ENCODE measurements at places on chromosomes 1 and 21.
A peak's percentile ranks its signal among the peaks of the same experiment; 100 is the strongest.

DNA sequence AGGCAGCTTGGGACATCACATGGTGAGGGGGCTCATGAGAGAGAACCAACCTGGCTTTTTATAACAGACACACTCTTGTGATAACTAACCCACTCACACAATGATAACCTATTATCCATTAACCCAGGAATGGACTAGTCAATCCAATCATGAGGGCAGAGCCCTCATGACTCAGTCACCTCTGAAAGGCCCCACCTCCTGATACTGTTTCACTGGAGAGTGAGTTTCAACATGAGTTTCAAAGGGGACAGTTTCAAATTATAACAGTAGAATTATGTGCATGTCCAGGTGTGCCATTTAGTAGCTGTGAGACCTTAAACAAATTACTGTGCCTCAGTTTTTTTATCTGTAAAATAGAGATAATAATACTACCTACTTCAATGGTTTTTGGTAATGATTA is 47.6 kb upstream of the PPP2R5A start:
- no peak for DNase-seq

DNA sequence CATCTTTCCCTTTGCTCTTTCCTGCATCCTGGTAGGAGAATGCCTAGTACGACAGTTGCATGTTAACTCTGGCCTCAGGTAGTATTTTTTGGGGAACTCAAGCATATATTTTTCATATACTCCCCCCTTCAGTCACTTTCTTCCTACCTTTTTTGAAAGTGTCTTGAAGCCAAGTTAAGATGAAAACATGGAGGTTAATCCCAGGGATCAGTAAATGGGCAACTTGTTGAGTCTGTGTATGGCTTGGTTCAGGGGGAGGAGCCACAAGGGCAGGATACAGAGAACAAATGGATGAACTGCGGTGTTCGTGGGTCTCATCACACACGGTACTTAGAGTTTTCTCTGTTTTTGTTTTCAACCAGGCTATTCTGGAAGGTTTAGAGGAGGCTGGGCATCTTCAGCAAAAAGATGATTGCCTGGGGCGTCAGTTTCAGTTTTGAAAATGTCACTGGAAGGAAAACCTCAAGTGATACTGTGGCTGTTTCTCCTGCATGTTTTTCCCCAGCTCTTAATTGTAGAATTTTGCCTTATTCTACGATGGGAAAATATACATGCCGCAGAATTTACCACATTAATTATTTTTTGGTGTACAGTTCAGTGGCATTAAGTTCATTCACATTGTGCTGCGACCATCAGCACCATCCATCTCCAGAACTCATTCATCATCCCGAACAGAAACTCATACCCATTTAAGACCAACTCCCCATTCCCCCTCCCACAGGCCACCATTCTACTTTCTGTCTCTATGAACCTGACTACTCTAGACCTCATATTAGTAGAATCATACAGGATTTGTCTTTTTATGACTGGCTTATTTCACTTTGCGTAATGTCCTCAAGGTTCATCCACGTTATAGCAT is 71.5 kb downstream of the MAP10 start:
- DNase-seq = no peak

DNA sequence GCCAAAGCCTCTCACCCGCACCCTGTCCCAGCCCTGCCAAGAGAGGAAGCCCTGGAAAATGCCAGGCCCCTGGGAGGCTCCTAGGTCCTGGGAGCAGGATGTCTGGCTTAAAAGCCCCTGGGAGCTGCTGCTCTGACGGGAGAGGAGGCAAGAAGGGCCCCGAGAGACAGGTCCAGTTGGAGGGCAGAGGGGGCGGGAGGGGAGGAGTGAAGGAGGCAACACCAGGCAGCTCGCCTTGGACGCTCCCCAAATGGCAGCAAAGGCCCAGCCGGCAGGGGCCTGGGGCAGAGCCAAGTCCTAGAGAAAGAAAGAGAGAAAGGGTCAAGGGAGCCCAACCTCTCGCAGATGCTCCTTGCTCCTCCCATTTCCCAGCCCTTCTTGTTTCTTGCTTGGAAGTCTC is 6.8 kb downstream of the ETV3L start:
- no peak for DNase-seq

DNA sequence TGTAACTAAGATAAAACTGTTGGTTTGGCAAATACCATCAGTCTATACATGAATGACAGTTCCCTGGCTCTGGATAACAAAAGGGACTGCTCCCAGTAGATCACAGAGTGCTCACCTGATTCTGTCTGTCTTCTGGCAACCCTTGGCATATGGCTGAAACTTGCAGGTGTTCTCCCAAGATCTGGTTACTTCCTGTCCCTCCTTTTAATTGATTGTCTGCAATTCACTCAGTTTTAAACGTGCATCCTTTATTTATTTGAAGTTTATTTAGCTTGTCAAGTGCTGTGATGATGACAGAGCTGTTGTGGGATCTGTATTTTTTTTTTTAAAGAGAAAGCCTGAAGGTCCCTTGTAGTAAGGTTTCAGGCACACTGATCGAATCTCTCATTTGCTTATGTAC is 3.4 kb downstream of the KCNA3 start:
- DNase-seq = no peak

DNA sequence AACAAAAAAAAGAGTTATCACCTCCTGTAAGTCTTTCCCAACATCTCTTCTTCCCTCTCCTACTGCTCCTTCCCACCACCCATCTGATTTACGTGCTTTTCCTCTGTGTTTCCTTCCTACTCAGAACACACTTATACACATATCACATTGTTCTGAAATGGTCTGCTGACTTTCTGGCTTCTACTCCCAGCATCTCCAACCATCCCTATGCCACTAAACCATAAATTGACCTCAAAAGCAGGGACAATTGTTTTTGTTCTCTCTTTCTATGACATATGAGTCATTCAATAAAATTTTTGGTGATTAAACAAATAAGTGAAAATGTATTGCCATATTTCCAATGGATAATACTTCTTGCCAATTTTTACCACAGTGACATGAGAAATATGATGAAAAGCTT is 8.2 kb downstream of the GOLPH3L start:
- no peak for DNase-seq

- DNase-seq = no peak
These were observed 933 bp downstream of the C1orf35 start for GRCh38 chr1:228101994-228102790.

GRCh38 chr1:223425550-223425949 is 32.3 kb downstream of the CCDC185 start:
- no peak for DNase-seq

DNA sequence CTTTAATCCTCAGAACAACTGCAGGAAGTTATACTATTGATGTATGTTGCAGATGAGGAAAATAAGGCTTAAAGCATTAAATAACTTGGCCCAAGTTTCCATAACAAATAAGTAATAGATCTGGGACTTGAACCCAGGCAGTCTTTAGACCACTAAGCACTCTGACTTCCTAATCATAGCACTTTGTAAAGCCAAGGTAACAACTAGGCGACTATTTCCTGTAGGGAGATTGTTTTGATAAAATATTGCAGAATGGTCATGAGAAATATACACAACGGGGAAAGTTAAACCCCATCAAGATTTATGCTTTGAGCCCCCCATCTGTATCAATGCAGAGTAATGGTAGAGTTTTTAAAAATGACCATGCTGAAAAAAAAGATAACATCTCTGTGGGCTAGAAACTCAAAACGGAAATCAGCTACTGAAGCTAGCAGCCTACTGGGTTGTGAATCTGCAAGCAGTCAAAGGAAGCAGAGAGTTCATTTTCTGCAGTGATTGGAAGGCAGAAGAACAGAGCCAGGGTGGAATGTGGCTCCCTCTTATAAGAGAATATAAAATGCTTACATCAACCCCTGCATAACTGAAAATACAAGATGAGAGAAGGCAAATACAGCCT is 111.2 kb upstream of the OLIG2 start:
- DNase-seq = no peak

- no peak for DNase-seq
These were observed 99.2 kb upstream of the GRIK3 start for GRCh38 chr1:37133276-37134145.

GRCh38 chr1:53480678-53481077 is 21.5 kb downstream of the DMRTB1 start:
- DNase-seq = no peak

DNA sequence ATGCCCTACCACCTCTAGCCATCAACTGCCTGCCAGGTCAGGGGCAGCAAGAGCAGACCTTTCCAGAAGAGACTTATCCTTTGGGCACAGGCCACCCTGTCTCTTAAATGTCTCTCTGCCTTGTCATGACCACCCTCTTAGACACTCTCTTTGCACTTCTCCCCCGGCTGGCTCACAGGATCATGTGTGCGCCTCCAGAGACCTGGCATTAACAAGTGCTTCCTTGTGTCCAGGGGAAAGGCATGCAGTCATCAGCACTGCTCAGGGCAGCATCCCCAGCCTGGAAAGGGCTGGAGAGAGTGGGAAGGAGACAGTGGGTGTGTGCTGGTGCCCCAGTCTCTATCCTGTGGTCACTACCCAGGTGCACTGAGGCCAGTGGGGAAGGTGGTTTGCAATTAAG is 85.2 kb upstream of the TLR5 start:
- DNase-seq = no peak

GRCh38 chr1:235635938-235636662 is 13.5 kb downstream of the GNG4 start:
- no peak for DNase-seq

GRCh38 chr1:185402930-185403329 is 85.9 kb upstream of the IVNS1ABP start:
- DNase-seq = no peak

DNA sequence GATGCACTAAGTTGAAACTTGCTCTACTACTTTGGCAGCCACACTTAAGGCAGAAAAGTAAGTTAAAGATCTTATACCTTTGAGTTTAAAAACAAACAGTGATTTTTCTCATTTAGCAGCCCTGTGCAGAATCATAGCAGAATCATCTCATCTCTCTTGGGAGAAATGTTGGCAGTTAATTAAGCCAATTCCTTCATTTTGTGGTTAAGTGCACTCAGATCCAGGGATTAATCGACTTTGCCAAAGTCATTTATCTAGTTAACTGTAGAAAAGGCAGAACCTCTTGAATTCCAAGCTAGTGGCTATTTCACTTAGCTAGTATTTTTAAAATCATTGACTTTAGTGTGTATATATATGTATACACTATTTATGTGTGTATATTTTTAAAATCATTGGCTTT is 125.0 kb downstream of the GPR52 start:
- no peak for DNase-seq

DNA sequence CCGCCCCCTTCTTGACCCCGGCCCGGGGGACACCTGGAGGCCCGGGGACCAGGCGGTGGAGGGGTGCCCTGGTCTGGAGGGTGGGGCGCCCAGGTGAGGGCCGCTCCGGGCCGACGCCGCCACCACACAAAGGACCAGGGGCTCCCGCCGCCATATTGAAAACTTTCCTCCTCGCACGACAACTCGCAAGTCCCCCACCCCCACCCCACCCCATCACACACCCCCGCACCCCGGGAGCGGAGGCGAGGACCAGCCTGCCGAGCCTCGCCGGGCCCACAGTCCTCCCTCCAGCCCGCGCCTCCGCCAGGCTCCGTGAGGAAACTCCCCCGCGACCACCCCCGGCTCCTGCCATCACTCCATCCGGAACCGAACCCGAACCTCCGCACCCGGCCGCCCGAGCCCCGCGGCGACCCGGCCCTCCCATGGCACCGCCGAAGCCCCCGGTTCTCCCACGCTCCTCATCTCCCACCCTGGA is 733 bp downstream of the KDM5B start:
- peak; percentile 4 for DNase-seq

GRCh38 chr1:66210635-66211244 is 323.2 kb upstream of the SGIP1 start:
- DNase-seq = no peak

DNA sequence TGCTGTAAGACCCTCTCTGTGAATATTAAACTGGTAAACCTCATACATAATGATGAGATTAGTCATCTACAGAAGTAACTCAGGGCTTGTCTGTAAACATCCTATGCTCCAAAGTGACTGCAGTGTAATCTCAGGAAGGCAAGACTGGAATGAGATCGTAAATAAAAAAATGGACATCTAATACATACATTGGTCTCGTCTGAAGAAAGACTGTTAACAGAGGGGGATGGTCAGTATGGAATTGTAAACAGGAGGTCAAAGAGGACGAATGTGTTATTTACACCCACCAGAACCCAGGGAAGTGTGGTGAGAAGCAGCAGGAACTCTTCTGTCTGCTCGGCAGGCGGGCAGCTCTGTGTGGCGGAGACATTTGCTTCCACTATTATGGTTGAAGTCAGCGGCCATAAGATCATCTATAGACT is 51.4 kb downstream of the DISC1 start:
- no peak for DNase-seq

- DNase-seq = no peak
These were observed 41.8 kb downstream of the AGPAT3 start for GRCh38 chr21:43906585-43907370.

GRCh38 chr21:41678924-41679318 is 87.9 kb downstream of the RIPK4 start:
- no peak for DNase-seq

DNA sequence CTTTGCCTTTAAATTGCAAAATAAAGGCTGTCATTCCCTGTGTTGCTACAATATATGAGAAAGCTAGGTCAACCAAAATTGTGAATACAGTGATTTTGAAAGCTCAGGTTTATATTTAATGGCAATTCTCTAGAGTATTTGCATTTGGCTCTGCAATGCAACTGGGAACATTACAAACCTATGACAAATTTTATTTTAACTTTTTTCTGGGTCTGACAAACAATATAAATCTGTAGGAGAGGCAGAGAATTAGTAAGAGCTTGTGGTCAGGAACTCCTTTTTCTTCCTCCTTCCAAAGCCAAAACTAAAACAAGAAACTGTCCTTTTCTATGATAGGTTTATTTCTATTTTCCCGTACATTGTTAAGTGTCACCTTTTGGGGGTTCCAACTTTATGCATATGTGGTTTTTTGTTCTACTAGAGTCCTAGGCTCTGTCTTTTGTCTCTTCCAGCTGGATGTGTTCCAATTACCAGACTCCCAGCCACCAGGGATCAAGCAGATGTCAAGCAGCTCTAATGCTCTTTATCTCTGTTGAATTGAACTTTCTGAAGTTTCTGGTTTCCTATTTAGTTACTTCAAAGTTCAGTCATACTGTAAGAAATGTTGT is 106.9 kb downstream of the ASH1L start:
- no peak for DNase-seq

DNA sequence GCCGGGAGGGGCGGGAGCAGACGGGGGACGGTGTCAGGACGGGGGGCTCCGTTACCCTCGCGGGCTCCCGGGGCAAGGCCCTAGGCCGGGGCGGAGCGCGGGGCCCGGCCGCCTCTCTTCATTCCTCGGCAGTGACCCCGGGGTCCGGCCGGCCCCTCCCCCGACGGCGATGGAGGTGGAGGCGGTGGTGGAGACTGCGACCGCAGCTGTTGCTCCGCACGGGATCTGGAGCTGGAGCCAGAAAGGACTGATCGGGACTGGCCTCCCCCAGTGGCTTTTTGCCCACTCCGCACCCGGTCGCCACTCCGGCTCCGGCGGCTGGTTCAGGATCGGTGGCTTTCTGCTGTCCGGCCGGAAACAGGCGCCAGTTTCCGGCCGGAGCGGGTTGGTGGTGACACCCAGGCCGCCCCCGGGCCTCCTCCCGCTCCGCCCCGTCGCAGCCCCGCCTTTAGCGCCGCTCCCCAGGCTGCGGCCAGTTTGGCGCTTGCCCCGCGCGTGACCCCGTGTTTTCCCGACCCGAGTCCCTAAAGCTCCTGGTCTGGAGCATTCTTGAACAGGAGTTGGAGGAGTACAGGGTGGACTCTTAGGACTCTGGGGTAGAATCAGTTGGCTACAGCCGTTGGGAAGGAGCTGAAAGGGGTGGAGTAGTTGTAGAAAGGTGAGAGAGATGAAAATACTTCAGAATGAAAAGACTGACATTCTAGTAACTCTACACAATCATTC is at the start of gene OTUD7B:
TSS of gene OTUD7B (minus strand) at position 334 of the 723 bp plus-strand sequence. CDS start 33,216 bp downstream, outside the sequence.
- DNase-seq = peak; percentile 48

- no peak for DNase-seq
These were observed 414.0 kb upstream of the KAZN start for GRCh38 chr1:14184454-14184853.

Measured in stimulated activated CD8-positive, alpha-beta memory T cell treated with anti-CD3 and anti-CD28 coated beads, Interleukin-7, amount 100 ng/mL, for 1 hour (primary cell).